Mesangial cell (primary cell): ENCODE measurements at places on chromosomes 4 and X. TPM values are rescaled to one million over a fixed set of nuclear protein-coding genes. Genes with fewer than 3 reads are reported as not detected.

The MXRA5 gene
- total RNA-seq: 0.81 and 25.9 TPM in 2 replicates

The FREM3 gene
- total RNA-seq: not detected in 2 replicates

The CA5B gene
- 1.8 and 4.6 TPM in 2 replicates for total RNA-seq

The GNPDA2 gene
- 10.8 and 14.2 TPM in 2 replicates for total RNA-seq

The VEGFD gene
- total RNA-seq: not detected in 2 replicates

The CT45A9 gene
- total RNA-seq: not detected in 2 replicates

The KLHL34 gene
- under 0.01 TPM in 1 of 2 replicates, not detected in the other for total RNA-seq

The CYSLTR1 gene
- total RNA-seq: under 0.01 TPM in 1 of 2 replicates, not detected in the other

The RNF175 gene
- total RNA-seq: 1.5 and 2.7 TPM in 2 replicates

The SPATA18 gene
- total RNA-seq: 4.6 and 8.1 TPM in 2 replicates

The NDNF gene
- 1.6 TPM in 1 of 2 replicates, not detected in the other for total RNA-seq

The SPANXA2 gene
- total RNA-seq: not detected in 2 replicates

The FAM9B gene
- total RNA-seq: not detected in 2 replicates

The TLR10 gene
- total RNA-seq: not detected in 2 replicates

The PSAPL1 gene
- not detected in 2 replicates for total RNA-seq

The BMPR1B gene
- total RNA-seq: 2.3 and 8.1 TPM in 2 replicates

The ARMCX2 gene
- total RNA-seq: 33.7 and 41.4 TPM in 2 replicates

The F8 gene
- 0.33 and 2.2 TPM in 2 replicates for total RNA-seq

The RUFY3 gene
- total RNA-seq: 15.0 and 19.0 TPM in 2 replicates
